ENCODE measurements at places on chromosomes 16 and 17.

GRCh38 chr17:65785109-65785508, 223.7 kb upstream of the AXIN2 start:
- DNase-seq, result no peak

GRCh38 chr16:85162478-85163277, 50.4 kb upstream of the CIBAR2 start:
- DNase-seq, result no peak

GRCh38 chr17:7207120-7208001, 12.3 kb downstream of the DLG4 start:
- no peak for DNase-seq

DNA sequence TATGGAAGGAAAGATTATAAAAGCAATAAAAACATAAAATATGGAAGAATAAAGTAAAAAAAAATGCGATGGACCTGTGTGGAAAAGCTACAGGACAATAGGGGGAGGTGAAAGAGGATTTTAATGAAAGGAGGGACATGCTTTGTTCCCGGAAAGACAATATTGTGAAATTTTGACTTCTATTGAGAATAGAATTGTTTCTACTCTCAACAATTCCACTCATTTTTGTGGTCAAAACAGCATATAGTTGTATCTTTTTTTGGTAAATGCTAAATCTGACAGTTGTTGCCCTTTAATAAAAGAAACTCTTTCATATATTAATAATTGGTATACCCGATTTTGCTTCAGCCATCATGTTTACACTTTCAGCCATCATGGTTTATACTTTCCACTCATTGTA, 22.9 kb upstream of the APPBP2 start:
- DNase-seq, result no peak

DNA sequence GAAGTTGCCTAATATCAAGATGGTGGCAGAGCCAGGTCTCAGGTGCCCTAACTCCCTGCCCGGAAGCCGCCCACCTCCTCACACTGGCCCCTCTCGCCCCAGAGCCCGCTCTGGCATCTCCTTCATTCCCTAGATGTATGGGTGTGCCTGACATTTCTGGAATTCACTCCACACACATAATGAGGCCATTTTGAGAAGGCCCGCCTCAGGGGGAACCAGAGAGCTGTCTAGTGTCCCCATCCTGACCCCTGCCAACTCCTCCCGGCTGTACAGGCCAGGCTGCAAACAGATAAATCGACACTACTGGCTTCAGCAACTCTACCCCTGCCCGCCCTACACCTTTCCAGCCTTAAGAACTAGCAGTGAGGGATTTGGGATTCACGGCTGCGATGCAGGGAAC, 7.7 kb downstream of the WNT3 start:
- no peak for DNase-seq

DNA sequence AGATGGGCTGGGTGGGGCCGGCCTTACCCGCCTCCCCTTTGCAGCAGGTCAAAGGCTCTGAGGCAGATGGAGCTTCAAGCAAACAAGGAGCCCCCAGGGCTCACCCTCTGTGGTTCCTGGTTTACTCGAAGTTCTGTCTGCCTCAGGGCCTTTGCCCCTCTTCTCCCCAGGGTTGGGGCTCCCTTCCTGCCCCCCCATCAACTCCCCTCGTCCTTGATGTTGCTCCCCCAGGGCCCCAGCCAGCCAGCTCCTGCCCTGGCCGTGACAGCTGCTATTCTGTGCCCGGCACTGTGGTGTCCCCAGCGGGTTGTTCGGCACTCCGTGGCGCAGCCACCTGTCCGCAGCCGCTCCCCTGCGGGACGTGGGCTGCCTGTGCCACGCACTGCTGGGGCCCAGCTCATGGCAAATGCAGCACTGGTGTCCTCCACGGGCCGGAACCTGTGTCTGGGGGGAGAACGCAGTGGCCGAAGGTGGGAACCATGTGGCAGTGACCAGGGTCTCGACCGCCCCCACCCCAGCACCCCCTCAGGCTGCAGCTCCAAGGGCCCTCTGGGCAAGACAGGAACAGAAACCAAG, 4.3 kb upstream of the METRN start:
- no peak for DNase-seq

- DNase-seq, result no peak
Measured at GRCh38 chr17:28756049-28756804, 12.4 kb downstream of the TRAF4 start.

DNA sequence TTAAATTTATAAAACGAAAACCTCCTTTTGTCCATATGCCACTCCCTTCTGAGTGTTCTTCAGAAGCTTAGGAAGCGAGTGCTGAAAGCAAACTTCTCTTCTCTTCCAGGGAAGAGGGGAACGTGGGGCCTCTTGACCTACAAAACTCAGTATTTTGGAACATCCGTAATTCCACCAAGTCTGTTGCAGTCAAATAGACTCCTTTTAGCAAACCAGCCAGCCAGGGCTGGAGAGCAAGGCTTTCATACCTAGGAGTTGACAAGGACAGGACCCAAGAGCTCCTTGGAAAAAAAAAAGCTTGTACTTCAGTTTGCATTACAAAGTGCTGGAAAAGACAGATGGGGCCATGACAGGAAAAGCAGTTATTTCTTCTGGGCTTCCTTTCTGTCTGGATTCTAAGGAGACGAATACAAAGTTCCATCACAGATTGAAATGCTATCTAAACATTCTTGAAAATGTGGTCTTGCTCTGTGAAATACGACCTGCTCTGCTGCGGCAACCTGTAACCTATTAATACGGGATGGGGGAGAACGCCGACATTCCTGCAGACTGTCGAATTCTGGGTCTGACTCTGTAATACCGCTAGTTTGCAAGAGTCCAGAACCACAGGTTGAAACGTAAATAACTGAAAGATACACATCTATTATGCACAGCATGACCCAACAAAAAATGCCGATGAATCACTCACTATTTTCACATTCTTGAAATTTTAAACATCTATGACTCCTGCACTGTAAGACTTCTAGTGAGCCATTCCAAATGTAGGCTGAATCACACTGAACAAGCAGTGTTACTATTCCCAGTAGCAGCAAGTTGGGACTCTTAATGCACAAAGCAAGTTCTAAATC, 20.6 kb downstream of the VPS53 start:
- no peak for DNase-seq

- DNase-seq, result no peak
Measured at GRCh38 chr17:19346351-19347255, 15.9 kb downstream of the B9D1 start.

- DNase-seq, result no peak
Measured at GRCh38 chr17:12522336-12522735, 143.4 kb upstream of the MYOCD start.

DNA sequence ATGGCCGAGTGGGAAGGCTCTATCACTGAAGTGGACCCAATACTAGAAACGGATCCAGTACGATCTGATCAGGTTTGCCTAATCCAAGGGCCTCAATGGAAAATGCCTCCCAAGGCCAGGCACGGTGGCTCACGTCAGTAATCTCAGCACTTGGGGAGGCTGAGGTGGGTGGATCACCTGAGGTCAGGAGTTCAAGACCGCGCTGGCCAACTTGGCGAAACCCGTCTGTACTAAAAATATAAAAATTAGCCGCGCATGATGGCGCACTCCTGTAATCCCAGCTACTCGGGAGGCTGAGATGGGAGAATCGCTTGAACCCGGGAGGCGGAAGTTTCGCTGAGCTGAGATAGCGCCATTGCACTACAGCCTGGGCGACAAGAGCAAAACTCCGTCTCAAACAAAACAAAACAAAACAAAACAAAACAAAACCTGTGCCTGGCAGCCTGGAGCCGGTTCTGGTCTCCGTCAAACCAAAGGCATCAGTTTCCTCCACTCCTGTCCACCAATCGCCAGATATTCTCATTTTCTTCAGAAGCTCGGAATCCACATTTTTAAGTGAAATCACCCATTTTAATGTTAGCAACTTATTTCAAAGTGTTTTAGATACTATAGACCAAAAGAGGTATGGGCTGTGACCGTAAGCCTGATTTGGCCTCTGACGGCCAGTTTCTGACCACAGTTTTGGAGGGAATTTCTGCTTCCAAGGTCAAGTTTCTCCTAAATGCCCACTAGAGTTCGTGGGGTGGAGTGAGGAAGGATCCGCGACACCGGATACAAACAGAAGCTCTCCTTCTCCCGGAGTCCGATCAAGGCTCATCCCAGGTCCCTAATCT, 664 bp downstream of the NQO1 start:
- no peak for DNase-seq
